ENCODE measurements at places on chromosomes 12 and 14.

- DNase-seq, result no peak
These were observed 47.3 kb downstream of the PRKAB1 start for GRCh38 chr12:119715268-119715620.

GRCh38 chr14:71702786-71703185, 229.4 kb upstream of the RGS6 start:
- DNase-seq, result no peak

DNA sequence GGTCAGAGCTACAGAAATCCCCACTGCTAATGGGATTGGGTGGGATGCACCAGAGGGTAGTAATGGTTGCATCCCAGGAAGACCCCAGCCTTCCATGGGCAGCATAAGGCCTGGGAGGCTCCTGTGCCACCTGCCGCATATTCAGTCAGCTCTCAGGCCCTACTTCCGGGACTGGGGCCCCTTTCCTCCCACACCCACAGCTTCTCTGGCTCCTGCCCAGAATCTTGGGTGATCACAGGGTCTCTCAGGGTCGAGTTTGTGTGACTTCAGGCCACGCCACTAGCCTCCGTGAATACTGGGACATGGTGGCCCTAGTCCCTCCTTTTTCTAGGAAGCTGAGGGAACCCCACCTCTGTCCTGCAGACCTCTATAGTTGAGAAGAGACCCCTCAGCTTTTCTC, 66.8 kb upstream of the RIN3 start:
- DNase-seq, result no peak

DNA sequence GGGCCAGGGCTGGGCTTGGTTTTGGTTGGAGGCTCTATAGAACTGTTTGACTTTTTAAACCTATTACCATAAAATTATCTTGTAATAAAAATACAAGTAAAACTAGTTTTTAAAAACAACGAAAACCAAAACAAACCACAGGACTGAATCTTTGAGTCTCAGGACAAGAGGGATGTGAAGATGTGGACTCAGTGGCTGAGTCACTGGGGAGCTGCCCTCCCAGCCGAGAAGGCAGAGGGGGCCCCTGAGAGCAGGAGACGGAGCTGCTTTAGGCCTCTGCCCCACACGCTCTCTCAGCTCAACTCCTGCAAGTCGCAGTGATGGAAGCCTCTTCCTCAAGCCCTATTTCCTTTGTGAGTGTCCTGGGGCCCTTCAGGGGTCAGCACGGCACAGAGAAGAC, 59.0 kb downstream of the CDC42BPB start:
- no peak for DNase-seq

GRCh38 chr14:23539248-23540140, 12.1 kb downstream of the ZFHX2 start:
- peak; percentile 15 for DNase-seq

DNA sequence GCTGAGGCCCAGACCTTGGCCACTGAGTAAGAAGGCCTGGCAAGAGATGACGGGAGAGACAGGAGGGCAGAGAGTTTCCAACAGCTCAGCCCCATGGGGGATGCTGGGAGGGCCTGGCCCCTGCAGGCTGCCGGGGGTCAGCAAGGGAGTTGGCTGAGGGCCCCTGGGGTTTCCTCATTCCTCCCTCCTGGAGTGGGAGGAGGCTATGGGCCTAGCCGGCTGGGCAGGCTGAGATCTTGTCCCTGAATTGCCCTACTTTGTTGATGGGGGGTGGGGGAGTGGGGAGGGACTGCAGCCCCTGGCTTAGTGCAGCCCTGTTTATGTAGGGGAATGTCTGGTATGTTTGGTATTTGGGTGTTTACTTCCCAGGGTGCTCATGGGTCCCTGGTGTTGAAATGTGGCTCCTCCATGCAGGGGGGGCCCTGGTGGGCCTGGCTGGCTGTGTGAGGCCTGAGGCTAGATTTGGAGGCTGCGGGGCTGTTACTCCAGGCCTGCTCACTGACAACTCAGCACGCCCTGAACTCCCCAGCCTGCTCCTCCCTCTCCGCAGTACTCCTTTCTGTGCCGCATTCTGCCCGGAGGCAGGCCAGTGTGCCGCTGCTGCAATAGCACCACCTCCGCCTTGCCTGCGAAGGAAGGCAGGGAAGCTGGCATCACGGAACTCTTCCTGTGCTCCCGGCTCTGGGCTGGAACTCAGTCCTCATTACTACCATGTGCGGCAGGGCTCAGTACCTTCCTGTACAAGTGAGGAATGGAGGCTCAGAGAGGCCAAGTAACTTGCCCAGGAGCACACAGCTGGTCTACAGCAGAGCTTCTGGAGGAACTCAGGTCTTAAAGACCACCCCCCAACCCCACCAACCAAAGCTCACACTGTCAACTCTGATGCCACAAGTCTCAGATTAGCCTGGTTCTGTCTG, 25.3 kb downstream of the JDP2 start:
- DNase-seq, result no peak

DNA sequence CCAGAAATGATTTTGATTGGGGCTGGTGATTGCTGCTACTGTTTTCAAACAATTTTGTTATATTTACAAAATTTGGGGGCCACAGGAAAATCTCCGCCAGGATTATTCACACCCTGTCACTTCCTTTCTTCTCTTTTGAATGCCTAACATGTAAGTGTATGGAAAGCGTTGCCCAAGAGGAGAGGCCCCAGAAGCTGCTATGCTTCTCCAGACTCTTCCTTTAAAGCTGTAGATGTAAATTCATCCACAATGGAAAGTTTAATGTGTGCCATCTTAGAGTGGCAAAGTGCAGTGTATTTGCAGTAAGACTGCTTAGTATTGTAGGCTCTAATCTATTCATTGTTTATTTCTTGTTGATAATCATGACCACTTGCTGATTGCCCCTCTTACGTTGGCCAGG, 136.7 kb upstream of the LRIG3 start:
- no peak for DNase-seq

- no peak for DNase-seq
These were observed 47.8 kb downstream of the ATL1 start for GRCh38 chr14:50607761-50608160.

DNA sequence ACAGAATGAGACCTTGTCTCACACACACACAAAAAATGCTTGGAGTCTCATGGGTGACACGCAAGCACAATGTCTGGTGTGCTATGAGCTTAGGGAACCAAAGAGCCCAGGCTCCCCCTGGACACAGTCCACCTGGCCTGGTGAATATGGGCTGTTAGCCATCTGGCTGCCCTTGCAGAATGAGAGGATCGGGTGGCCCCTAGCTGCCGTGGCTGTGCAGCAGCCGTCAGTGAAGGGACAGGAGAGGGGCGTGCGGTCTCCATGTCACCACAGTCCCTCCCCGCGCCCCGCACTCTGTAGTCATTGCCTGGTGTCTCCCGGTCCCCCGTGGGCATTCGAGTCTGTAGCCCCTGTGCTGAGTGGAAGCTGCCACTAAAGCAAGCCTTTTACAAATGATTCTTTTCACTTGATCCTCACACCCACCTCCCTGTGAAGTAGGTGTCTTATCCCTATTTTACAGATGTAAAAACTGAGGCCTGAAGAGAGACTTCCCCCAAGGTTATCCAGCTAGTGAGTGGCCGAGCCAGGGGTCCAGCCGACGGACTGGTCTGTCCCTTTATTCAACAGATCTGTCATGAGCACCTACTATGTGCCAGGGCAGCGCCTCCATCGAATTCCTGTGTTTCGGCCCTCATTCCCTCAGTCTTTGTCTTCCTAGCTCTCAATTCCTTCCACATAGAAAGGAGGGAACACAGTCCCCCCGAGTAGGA, 18.8 kb downstream of the MVK start:
- DNase-seq, result no peak

GRCh38 chr12:118098911-118099671, 4.7 kb downstream of the VSIG10 start:
- no peak for DNase-seq

DNA sequence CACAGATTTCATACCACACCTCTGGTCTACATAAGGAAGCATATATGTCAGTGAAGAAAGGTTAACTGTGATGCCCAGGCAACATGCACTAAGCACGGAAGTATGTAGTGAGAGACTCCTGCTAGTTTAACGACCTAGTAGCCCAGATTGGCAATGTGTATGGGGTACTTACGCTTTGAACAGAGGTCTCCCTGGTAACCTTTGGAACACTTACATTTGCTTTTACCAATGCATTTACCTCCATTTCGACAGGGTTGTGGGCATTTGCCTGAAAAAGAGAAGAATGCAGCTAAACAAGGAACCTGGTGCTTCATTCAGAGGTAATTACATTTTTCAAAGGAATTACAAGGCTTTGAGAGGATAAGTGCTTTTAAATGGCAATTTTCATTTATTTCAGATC, 65.2 kb downstream of the WIF1 start:
- no peak for DNase-seq

Data from NCI-H187 treated with DMSO at 0.1 percent for 48 hours (cell line).